GM12892 (cell line): ENCODE measurements at places on chromosomes 6 and 20.
A peak's percentile ranks its signal among the peaks of the same experiment; 100 is the strongest.

- no peak for DNase-seq
Measured at GRCh38 chr20:64093013-64093503, 8.9 kb upstream of the LKAAEAR1 start.

DNA sequence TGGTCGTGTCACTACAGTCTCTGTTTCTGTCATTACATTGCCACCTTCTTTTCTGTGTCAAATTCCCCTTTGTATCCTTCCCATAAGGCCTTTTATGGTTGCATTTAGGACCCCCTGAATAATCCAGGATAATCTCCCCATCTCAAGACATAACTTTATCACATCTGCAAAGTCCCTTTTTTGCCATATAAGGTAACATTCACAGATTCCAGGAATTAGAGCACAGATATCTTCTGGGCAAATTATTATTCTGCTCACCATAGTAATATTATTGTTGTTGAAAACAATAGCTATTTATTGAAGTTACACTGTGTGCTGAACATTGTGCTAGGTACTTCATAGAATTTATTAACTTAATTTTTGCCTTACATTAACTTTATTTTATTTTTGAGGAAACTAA lies 159.1 kb downstream of the TFAP2B start:
- DNase-seq: no peak

- DNase-seq: no peak
Measured at GRCh38 chr6:121619013-121619412, 183.6 kb downstream of the GJA1 start.

GRCh38 chr6:50610562-50610961 lies 102.8 kb upstream of the TFAP2D start:
- DNase-seq: no peak

- no peak for DNase-seq
Measured at GRCh38 chr6:161736781-161737292, 463.0 kb upstream of the AGPAT4 start.

GRCh38 chr20:7389216-7389615 lies 551.0 kb downstream of the HAO1 start:
- no peak for DNase-seq

GRCh38 chr6:35177596-35177995 lies 36.2 kb upstream of the SCUBE3 start:
- no peak for DNase-seq

DNA sequence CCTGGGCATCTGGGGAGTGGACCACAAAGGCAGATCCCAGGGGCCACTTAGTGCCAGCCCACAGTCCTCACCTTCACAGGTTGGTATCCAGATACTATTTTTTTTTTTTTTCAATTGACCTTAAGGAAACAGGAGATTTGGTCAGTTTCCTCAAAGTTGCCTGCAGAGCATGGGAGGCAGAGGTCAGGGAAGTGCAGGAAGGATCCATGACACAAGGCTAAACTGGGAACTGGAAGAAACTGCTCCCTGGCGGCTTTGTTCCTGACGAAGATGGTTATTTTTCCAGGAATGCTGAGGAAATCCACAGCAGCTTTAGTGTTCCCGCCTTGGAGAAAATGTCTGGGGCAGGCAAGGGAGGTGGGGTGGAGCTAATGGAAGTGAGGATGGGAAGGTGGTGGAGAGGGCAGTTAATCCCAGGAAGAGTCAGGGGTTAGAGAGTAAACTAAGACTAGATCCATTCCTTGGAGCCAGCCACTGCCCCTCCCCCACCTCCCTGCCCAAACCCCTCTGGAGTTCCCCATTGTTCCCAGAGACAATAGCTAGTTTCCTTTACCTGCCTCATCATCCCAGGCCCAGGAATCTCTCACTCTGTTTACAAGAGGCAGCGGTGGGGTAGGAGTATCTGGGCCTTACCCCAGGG lies 14.3 kb upstream of the MYMX start:
- no peak for DNase-seq

- DNase-seq: no peak
Measured at GRCh38 chr20:36631646-36632045, 14.3 kb downstream of the SLA2 start.

DNA sequence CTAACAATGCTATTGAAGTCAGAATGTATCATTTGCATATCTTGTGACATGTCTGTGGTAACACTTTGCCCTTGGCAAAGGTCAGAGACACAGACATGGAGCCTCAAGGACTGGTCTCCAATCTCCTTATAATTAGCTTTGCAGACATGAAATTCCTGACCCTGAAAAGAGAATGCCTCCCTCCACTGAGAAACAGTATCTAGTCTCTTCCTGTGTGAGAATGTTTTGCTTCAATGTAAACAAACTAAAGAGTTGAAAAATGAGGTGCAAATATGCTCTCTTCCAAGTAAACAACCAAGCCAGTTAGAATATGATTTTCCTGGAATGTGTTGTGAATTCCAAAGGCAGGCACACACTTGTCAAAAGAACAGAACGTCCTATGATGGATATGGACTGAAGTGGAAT lies 407.1 kb upstream of the MARCKS start:
- DNase-seq: no peak

- peak; percentile 13 for DNase-seq
Measured at GRCh38 chr6:97669191-97670031, 386.4 kb upstream of the MMS22L start.

GRCh38 chr20:24746351-24746685 lies 202.8 kb upstream of the CST7 start:
- DNase-seq: no peak

- no peak for DNase-seq
Measured at GRCh38 chr6:32943864-32944649, 3.2 kb upstream of the HLA-DMB start.
